Immature natural killer cell (primary cell): ENCODE measurements at places on chromosomes 5 and 9.
A peak's percentile ranks its signal among the peaks of the same experiment; 100 is the strongest.

GRCh38 chr5:53041071-53041692 is 52.0 kb downstream of the ITGA2 start:
- no peak for DNase-seq

DNA sequence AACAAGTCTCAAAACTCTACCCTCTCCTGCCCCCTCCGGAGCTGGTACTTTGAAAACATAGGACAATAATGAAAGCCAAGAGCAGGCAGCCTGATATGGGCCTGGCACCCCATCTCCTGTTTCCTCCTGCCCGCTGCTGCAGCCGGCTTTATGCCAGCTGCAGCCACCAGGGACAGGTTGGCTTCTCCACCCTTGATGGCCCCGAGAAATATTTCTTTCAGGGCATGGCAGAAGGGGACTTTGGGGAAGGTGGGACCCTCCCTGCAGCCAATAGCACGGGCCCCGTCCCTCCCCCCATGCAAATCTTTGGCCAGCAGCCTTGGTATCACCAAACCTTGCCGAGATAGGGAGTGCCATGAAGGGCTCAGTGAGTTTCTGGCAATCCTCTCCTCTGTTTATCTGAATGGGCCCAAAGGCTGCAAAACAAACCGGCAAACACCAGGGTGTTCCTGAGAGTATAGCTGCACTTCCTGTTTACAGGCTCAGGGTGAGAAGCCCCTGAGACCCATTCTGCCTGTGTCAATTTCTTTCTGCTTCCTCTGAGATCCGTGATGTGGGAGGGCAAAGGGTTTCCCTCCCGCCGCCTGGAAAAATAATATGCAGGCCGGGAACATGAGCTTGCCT is 73.4 kb upstream of the BOD1 start:
- DNase-seq: no peak

GRCh38 chr5:154243736-154244135 is 53.2 kb downstream of the GALNT10 start:
- DNase-seq: no peak

DNA sequence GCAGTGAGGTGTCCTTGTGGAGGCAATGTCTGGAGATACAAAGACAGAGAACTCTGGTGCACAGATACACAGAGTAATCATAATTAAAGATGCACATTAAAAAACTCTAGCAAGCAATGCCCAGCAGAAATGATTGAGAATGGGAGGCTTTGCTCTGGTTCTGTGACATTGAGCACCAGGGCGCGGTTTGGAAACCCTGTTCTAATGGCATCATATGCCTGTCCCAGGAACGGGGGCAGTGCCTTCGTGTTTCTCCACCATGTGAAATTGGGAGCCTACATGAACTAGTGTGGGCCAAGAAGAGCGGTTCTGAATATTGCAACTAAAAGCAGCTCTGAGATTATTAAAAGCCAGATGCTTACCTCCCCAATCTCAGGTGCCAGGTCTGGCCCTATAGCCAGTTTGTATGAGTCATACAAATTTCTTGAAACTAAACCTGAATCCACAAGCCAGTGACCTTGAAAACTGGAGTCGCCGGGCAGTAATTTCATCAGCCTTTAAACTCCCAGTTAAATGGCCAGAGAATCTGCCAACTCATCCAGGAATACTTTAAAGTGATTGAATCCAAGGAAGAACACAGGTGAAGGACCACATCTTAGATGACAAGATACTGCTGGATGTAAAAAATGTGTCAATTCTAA is 22.2 kb upstream of the CTSL start:
- no peak for DNase-seq

DNA sequence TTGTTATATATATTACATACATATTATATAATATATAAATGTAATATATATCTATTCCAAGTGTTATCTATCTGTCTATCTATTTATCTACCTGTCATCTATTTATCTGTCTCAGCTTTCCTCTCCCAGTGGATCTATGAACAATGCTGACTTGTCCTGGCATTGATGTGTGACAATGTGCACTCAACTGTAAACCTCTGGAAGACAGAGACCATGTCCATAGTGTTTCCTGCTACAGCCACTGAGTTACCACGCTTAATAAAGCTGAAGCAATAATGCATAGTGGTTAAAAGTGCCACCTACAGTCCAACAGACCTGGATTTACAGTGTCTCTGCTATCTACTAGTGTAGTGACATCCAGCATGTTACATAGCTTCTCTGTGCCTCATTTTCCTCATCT is 57.2 kb upstream of the TMED7 start:
- DNase-seq: no peak

DNA sequence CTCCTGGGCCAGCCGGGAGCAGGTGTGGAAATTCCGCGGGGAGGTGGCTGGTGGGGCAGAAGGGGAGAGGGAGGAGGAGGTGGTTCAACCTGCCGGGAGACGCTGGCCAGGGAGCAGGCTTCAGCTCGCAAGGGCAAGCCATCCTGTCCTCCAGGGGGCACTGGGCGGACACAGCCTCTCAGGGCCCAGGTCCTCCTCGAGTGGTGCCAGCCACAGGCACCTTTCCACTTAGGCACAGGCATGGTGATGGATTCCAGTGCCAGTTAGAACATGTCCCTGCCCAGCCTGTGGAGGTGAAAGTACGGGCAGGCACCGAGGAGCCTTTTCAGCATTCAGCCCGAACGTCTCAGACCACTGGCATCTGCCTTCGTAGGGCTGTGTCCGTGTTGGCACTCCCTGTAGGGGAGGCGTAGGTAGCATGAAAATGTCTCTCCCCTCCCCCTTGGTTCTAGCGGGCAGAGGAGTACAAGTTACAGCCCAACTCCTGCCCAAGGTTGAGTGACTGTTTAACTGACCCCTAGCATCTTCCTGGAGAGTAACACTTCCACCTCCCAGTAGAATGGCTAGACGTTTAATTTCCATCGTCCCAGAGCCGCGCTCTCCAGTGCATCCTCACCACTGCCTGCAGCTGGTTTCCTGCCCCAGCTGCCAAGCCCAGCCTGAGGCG is 48.9 kb downstream of the DAB2IP start:
- DNase-seq: peak; percentile 32
